Cardiac septum (tissue), 1 donor: ENCODE measurements at places on chromosomes 5 and 9. TPM values are rescaled to one million over a fixed set of nuclear protein-coding genes. Genes with fewer than 3 reads are reported as not detected.

Gene IRX4
- total RNA-seq: 12.1 TPM

Gene NIM1K
- 0.08 TPM for total RNA-seq

Gene PTPA
- 204 TPM for total RNA-seq

DNA sequence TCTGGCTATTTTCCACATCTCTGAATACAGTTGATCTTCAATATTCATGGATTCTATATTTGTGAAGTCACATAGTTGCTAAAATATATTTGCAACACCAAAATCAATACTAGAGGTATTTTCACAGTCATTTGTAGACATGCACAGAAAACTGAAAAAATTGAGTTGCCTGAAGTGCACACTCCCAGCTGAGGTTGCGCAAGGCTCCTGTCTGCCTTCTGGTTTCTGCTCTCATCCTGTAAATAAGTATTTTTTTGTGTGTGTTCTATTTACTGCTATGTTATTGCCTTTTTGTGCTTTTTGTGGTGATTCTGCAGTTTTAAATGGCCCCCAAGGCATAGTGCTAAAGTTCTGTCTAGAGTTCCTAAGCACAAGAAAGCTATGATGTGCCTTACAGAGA lies 371.1 kb upstream of the GRAMD2B start:
- DNase-seq: no peak

DNA sequence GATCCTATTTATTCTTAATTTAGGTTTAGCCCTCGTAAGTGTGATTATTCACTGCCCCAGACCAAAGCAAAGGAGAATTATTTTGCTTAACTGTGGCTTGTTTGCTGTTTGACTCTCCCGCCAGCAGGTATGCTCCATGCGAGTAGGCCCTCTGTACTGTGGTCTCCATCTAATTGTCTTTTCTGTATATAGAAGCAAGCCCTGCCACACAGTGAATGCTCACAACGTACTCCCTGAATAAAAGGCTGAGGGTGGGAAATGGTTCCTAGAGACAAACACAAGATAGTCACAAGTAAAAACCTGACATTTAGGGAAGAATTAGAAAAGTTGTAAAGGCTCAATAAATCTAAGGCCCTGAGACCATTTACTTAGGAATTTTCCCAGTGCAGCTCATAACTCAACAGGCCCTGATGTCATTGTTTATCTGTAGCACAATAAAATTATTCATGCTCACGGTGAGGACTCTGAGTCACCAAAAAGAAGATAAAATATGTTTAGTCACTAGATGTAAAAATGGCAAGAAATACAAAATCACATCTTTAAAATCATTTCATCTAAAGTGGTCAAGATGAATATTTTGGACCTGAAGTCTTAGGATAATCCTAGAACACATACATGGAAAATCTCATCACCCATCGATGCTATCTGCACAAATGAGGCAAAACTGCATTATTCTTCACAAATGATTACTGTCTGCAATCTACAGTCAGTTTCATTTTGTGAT lies 473.2 kb downstream of the ENC1 start:
- no peak for DNase-seq

DNA sequence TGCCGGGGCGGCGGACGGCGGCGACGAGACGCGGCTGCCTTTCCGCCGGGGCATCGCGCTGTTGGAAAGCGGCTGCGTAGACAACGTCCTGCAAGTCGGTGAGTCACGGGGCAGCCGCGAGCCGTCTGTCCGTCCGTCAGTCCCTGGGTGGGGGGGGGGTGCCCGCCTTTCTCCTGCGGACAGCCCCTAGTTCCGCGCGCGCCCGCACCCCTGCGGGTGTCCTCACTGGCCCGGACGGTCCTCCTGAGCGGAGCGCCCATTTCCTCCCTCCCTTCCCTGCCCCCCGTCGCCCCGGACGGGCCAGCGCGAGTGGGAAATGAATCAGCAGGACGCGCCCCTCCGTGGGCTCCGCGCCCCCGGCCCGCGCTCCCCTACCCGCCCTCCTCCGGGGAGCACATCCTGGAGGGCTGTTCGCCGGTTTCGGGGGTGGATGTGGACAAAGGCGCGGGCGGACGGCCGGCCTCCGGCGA lies 828 bp downstream of the ZSWIM6 start:
- peak; percentile 77 for DNase-seq
